ENCODE measurements at places on chromosomes 13 and 19.
A peak's percentile ranks its signal among the peaks of the same experiment; 100 is the strongest.

DNA sequence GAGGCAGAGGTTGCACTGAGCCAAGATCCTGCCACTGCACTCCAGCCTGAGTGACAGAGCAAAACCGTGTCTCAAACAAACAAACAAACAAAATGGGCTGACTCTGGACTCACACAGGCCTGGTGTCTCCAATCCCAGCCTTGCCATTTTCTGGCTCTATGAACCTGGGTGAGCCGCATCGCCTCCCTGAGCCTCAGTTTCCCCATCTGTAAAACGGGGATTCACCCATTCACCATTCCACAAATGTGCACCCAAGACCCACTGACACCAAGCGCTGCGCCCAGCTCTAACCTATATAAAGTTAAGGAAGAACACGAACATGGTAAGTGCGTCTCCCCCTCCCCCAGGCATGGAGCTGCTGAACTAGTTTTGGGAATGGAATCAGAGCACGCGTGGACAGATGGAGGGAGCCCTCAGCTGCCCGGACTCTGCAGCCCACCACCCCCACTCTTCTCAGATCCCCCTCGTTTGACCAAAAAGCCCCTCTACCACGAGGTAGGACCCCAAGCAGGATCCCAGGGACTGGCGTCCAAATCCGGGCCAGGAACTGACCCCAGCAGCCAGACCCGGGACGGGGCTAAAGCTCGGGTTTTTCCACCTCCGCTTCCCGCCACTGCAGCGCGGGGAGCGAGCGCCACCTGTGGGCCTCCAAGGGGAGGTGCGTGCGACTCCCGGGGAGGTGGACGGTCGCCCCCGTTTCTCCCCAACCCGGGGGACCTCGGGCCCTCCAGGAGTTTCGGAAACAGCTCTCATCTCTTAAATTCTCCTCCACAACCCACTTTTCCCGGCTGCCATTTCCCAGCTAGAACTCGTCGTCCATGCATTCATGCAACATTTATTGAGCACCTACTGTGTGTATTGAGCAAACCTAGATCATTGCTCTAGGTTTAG, 33.0 kb upstream of the ADGRE5 start:
- peak; percentile 90 for DNase-seq

DNA sequence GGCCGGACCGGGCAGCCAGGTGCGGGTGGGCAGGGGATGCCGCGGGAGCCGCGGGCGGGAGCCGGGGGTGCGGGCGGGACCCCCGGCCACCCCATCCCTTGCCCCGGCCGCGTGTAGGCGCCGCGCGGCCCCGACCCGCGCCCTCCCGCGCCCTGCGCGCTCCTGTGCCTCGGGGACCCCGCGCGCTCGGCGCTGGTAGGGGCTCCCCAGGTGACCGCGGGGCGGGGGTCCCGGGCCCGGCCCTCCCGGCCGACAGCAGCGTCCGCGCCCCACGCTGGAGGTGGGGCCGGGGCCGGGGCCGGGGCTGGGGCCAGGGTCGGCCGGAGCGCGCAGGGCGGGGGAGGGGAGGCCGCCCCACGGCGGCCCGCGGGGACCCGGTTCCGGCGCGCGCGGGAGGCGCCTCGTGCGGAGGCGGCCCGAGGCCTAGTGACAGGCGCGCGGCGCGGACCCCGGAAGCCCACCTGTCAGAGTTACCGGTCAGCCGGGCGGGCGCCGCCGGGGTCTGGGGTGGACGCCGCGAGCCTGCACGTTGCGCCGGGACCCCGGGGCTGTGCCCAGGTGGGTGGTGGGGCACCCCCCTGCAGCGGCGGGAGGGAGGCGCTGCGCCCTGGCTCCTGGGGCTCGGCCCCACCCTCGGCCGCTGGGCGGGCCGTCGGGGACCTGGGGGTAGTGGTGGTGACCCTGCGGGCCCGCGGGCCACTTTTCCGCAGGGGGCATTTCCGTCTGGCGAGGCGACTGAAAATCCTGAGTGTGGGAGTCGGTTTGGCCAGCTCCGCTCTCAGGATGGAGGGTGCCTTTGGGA, 518 bp downstream of the TFDP1 start:
- peak; percentile 70 for DNase-seq

DNA sequence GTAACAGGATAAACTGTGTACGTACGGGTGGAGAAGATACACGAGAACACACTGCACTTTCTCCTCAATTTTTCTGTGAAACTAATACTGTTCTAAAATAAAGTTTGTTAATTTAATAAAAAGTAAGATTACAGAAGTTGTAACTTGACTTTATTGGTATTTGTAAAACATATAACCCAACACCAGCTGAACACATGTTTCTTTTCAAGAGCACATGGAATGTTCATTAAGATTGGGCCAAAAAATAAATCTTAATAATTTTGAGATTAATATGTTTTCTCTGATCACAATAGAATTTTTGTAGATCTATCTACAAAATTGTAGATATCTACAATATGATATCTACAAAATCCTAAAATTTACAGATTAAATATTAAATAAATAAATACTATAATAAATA, 55.1 kb upstream of the ZNF599 start:
- DNase-seq: no peak

DNA sequence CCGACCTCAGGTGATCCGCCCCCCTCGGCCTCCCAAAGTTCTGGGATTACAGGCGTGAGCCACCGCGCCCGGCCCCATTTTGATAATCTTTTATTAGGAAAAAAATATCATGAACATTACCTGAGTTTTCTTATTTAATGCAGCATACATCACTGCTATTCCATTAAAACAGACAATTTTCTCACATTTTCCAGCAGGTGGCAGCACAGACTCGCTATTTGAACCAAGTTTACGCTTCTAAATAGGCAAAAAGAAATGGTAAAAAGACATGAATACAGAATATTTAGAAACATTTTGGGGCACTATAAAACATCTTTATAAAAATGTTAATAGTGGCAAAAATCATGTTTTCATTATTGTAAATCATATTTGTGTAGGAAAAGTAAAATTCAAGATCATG, 903.1 kb downstream of the SLITRK6 start:
- DNase-seq: peak; percentile 57

DNA sequence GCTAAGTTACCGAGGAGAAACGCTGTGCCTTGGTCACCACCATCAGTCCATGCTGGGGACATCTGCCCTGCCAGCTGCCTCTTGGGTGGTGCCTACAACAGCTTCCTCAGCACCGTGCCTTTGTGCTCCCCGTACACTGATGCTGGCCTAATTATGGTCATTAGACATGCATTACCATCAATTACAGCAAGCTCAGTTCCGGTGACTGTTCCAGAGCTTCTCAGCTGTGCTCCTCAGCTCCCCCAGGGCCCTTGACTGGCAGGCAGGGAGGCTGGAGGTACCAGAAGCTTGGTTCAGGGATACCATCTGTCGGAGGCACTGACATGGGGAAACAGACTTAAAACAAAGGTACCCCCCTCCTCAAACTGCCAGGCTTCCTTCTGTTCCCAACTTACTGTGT, 40.2 kb downstream of the CILP2 start:
- DNase-seq: no peak

DNA sequence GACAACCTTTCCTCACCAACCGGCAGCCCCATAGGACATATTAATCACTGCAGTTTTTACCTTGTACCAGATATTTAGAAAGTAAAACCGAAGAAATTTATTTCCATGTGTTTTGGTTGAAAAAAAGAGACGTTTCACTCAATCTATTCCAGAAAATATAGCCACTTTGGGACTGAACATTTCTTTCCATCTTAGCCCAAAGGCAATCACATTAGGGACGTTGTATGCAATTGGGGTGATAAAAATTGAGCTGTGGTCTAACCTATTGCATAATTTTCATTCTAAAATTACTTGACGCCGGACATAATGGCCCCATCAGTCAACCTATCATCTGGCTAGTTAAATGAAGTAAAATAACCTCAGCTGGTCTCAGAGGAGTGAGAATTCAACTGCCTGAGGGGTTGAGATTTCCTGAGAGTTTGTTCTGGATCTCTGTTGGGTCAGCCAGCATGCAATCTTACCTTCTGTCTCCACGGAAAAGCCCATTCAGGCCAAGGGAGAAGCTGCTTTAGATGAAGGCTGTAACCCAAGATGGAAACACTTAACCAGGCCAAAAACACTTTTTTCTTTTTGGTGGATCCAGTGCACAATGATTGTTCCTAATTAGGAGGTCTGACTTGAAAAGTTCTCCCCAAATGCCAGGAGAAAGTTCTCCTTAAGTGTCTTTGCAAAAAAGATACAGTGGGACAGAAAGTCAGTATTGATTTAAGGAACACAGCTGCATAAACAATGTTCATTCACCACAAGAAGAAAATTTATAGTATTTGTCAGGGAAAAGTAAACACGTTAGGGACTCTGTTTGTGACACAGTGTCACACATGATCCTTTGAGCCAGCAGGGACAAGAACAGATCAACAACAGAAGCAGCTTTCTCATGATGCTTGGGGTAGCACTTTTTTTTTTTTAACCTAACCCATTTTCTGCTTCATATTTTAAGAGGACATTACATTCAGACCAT, 34.1 kb downstream of the DLEU7 start:
- DNase-seq: no peak

- DNase-seq: no peak
These were observed 22.0 kb downstream of the BLOC1S3 start for GRCh38 chr19:45200568-45200967.

DNA sequence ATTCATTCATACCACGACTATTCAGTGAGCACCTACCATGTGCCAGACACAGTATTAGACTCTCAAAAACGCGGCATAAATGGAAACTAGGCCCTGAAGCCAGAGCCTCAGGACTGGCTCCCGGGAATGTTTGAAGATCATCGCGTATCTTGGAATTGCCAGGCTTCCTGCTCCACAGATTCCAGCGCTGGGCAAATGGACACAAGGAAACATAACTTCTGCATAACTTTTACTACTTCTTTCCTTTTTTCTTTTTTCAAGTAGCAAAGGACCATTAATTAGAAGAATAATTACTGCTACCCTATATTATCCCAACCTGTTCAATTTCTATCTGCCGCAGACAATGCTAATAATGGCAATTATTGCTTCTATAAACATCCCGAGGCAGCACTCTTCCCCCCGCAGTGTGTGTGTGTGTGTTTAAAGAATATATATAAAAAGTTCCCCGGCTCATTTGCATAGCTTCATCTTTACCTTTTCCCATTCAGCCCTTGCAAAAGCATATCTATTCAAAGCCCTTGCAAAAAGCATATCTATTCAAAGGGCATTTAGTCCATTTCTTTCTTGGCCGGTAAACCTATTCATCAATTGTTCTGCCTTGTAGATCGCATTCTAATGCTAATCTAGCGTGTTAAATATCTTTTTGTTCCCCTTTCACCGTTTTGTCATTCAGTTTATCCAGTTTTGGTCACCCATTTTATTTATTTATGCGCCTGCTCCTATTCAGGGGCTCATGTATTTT, 6.1 kb downstream of the SOX21 start:
- DNase-seq: no peak

- DNase-seq: peak; percentile 81
These were observed 1.3 kb downstream of the ICAM5 start for GRCh38 chr19:10290876-10291553.

DNA sequence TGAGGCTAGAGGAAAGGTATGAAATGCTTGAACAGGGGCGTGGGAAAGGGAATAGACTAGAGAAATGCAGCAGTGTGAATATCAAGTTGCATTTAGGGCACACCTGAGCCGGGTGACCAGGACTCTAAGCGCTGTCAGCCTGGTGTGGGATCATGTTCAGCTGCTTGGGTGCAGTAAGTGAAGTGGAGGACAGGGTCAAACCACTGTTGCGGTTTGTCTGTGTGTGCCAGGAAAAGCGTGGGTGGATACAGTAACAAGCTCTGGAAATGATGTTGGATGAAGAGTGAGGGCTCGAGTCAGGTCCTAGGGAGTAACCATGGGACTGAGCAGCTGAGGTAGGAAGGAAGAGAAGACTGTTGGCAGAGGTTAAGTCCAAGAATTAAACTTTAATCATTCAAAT, 15.8 kb downstream of the DGKH start:
- no peak for DNase-seq

DNA sequence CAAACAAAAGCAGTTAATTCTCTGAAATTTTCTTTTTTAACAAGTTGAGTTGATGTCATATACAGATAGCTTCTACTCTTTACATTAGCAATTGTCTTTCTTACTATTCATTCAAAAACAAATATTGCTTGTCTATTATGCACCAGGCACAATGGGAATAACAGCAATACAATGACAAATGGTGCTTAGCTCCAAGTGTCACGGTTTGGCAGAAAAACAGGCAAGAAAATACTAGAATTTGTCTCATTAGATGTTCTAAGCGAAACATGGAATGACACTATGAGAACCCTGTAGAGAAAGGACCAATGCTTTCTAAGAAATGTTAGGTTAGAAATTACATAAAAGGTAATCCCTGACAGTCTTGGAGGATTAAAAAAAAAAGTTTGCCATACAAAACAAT, 187.6 kb downstream of the PCDH9 start:
- no peak for DNase-seq

DNA sequence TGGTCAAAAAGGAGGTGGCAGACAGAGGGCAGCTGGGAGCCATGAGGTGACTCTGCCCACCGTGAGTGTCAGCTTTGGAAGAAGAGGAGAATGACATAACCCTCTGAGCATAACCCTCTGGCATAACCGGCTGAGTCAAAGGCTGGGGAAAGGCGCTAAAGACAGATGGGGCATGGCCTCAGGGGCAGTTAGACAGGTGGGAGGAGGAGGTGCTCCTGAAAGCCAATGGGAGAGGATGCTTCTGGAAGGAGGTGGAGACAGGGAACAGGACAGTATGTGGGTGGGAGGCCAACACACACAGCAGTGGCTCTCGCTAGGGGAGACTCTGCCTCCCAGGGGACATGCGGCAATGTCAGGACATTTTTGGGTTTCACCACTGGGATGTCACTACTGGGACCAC, 17.1 kb downstream of the ELAVL1 start:
- DNase-seq: no peak

DNA sequence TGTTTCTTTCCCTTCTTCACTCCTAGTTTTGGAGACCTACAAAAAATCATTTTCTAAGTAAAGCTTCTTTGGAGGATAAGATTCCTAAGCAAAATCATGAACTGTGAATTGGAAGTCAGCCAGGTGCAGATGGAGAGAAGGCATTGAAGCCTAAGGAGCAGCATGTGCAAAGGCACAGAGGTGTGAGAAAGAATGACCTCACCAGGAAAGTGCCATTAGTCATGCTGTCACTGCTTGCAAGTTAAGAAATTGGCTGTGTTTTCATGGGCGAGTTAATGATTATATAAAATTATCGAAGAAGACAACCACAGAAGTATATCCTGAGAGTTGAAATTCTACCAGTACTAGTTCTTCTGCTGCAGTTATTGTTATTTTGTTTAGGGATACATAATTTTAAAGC, 80.3 kb upstream of the KLHL1 start:
- no peak for DNase-seq

GRCh38 chr19:38949580-38950367, 19.0 kb downstream of the MRPS12 start:
- peak; percentile 90 for DNase-seq

GRCh38 chr19:29681422-29682235, 16.4 kb downstream of the PLEKHF1 start:
- DNase-seq: no peak

GRCh38 chr13:105342281-105342820, 1193.1 kb downstream of the EFNB2 start:
- DNase-seq: no peak

GRCh38 chr13:40506592-40507446, 159.6 kb downstream of the FOXO1 start:
- no peak for DNase-seq

GRCh38 chr13:59088716-59089115, 1075.0 kb downstream of the DIAPH3 start:
- DNase-seq: no peak

All from activated CD8-positive, alpha-beta memory T cell treated with anti-CD3 and anti-CD28 coated beads for 24 hours (primary cell).